ENCODE measurements at places on chromosomes 1 and 21. TPM values are rescaled to one million over a fixed set of nuclear protein-coding genes. Genes with fewer than 3 reads are reported as not detected.

The TDRD5 gene
- 3.9 TPM for total RNA-seq

The TNFRSF9 gene
- not detected for total RNA-seq

The SLC1A7 gene
- not detected for total RNA-seq

The LCE1E gene
- not detected for total RNA-seq

The FABP3 gene
- total RNA-seq = 7.9 TPM

The GBP6 gene
- total RNA-seq = 0.44 TPM

The LORICRIN gene
- not detected for total RNA-seq

The SORT1 gene
- total RNA-seq = 135 TPM

The AKT3 gene
- 49.6 TPM for total RNA-seq

The CTSK gene
- total RNA-seq = 590 TPM

The OR2L13 gene
- total RNA-seq = 0.33 TPM

The TTC39A gene
- 111 TPM for total RNA-seq

The CACNA1E gene
- total RNA-seq = not detected

The P3R3URF gene
- total RNA-seq = not detected

The KIF26B gene
- total RNA-seq = 1.0 TPM

The HCN3 gene
- 2.3 TPM for total RNA-seq

The RNU1-3 gene
- total RNA-seq = under 0.01 TPM

The SF3B4 gene
- 6.9 TPM for total RNA-seq

The HHAT gene
- total RNA-seq = 3.8 TPM

DNA sequence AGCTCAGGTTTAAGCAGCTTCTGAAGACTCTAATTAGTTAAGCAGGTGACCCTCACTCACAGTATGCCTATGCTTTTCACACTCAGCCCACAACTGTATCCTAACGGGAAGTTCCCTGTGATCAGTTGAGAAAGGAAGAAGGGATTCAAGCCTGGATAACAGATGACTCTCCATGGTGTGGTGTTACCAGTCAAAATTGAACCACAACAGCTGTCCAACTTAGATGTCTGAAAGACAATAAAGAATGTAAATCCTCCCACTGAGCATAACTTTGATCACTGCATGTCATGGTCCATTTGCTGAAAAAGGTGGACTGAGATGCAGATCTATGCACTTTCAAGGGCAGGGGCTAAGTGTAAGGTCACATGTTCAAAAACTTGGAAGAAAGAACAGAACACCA, 32.3 kb upstream of the DIPK1A start:
- no peak for DNase-seq
- H3K36me3 ChIP-seq = no peaks in the 10 kb centered on the region
- no peak overlapping the region for H3K27ac ChIP-seq

- DNase-seq = no peak
- H3K4me1 ChIP-seq = no peaks in the 10 kb centered on the region
- H3K27ac ChIP-seq = no peak overlapping the region
These were observed 122.9 kb upstream of the DAB1 start for GRCh38 chr1:57546549-57547330.

DNA sequence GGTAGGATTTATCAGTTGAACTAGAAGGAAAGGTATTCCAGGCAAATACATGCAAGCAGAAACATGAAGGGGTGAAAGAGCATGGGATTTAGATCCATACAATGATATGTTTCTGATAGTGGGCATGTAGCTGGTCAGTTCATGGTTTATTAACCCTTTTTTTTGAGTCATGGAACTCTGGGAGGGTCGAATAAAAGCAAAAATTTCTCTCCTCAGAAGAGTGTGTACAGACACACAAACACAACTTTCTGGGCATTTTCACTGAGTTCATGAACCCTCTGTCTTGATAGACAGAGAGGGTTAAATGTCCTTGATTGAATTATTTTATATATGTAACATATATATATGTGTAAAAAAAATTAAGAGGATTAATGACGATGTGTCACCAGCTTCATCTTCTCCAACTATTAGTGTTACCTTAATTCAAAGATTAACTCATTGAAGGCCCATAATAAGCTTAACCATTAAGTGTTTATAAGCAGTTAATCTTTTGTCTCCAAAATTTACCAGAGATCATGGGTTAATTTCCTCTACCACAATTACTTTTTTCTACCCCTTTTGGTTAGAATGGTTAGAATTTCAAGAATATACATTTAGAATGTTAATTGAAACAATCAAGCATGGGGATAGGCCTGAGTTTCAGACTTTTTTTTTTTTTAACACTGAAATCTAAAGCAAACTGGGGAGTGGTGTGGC, 4.6 kb downstream of the JUN start:
- H3K4me1 ChIP-seq = no peaks in the 10 kb centered on the region
- DNase-seq = no peak
- H3K27me3 ChIP-seq = no peaks in the 10 kb centered on the region

- H3K4me1 ChIP-seq = no peaks in the 10 kb centered on the region
- no peak for DNase-seq
- no peak overlapping the region for H3K4me3 ChIP-seq
- no peak overlapping the region for H3K27ac ChIP-seq
- no peaks in the 10 kb centered on the region for H3K27me3 ChIP-seq
These were observed 143.4 kb downstream of the ZZZ3 start for GRCh38 chr1:77538956-77539518.

DNA sequence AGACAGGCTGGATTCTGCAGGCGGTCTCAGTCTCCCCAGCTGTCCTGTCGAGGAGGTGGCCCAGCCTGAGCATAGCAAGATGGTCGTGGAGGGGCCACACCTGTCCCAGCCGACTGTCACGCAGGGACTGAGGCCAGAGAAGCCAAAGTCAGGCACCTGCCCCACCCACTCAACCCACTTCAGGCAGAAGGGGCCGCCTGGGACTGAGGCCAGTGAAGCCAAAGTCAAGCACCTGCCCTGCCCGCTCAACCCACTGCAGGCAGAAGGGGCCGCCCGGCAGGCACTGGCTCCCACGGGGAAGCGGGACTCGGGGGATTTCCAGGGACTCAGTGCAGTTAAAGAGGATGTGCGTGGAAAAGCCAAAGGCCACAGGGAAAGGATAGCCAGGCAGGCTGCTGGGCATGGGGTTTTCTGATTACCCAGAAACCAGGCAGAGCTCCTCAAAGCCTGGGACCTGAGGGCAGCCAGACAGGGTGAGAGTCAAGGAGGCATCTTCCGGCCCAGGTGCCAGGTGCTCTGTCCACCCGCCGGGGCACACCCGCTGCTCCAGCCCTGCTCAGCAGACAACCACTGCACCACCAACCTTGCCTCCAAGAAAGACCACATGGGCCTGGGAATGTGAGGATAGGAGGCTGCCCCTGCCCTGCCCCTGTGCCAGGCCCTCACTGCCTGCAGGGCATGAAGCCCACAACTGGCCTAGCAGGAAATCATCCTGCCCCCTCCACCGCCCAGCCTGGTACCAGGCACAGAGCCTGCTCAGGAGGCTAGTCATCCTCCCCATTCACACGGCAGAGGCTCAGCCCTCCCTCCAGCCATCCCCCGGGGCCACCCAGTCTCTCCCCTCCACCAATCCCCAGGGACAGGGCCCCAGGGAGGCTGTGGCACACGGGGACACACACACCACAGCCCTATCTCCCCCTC, 41.0 kb downstream of the MEGF6 start:
- H3K27me3 ChIP-seq = peaks cover 3% of the 10 kb centered on the region
- H3K4me1 ChIP-seq = no peaks in the 10 kb centered on the region
- H3K4me3 ChIP-seq = no peak overlapping the region
- no peak for DNase-seq

- H3K4me3 ChIP-seq = no peak overlapping the region
- no peaks in the 10 kb centered on the region for H3K36me3 ChIP-seq
- no peaks in the 10 kb centered on the region for H3K4me1 ChIP-seq
These were observed 123.1 kb downstream of the OLFM3 start for GRCh38 chr1:101873672-101874071.

GRCh38 chr1:98797506-98797905, 136.0 kb downstream of the SNX7 start:
- no peak for DNase-seq
- no peak overlapping the region for H3K27ac ChIP-seq
- no peak overlapping the region for H3K4me3 ChIP-seq
- no peaks in the 10 kb centered on the region for H3K36me3 ChIP-seq
- H3K27me3 ChIP-seq = no peaks in the 10 kb centered on the region

- DNase-seq = peak; percentile 77
- H3K27me3 ChIP-seq = no peaks in the 10 kb centered on the region
- H3K36me3 ChIP-seq = no peaks in the 10 kb centered on the region
- H3K4me1 ChIP-seq = peaks cover under 1% of the 10 kb centered on the region
- peak overlapping the region; percentile 79 for H3K27ac ChIP-seq
- H3K4me3 ChIP-seq = no peak overlapping the region
These were observed 34.6 kb downstream of the TGFBR3 start for GRCh38 chr1:91851130-91852010.

DNA sequence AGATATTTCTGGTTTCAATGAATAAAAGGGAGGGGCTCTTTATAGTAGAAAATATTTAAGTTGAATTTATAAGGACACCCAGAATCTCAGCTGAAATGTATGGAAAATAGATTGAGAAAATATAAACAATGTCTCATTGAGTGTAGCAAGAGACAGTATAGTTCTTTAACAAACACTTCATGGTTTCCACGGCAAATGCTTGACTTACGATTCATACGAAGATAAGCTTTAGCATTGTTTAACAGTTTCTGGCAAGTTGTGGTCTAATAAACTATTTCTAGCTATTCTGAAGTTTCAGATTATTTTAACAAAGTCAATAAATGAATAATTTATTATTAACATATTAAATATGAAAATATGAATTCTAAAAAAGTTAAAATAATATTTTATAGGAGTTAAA, 1419.4 kb downstream of the KCNT2 start:
- DNase-seq = no peak
- no peaks in the 10 kb centered on the region for H3K27me3 ChIP-seq
- H3K27ac ChIP-seq = no peak overlapping the region
- H3K36me3 ChIP-seq = no peaks in the 10 kb centered on the region

- no peaks in the 10 kb centered on the region for H3K4me1 ChIP-seq
- H3K36me3 ChIP-seq = no peaks in the 10 kb centered on the region
- no peak overlapping the region for H3K4me3 ChIP-seq
- DNase-seq = no peak
These were observed 40.8 kb upstream of the UTS2 start for GRCh38 chr1:7893529-7894180.

DNA sequence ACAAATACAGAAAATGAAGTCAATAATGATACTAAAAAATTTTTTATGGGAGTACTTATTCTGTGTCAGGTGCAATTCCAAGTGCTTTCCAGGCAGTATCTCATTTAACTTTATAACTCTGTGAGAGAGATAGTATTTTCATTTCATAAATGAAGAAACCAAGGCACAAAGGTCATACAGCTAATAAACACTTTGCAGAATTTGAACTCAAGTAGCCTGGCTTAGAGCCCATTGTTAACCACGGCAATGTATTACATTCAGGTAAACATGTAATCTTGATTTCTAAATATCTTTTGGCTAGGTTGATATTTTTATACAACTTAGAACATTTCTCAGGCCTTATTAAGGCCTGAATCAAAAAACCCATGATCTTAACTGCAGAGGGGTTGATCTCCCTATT, 28.9 kb upstream of the PKN2 start:
- DNase-seq = no peak
- no peaks in the 10 kb centered on the region for H3K4me1 ChIP-seq
- no peak overlapping the region for H3K27ac ChIP-seq
- no peak overlapping the region for H3K4me3 ChIP-seq
- H3K36me3 ChIP-seq = no peaks in the 10 kb centered on the region
- H3K27me3 ChIP-seq = no peaks in the 10 kb centered on the region

DNA sequence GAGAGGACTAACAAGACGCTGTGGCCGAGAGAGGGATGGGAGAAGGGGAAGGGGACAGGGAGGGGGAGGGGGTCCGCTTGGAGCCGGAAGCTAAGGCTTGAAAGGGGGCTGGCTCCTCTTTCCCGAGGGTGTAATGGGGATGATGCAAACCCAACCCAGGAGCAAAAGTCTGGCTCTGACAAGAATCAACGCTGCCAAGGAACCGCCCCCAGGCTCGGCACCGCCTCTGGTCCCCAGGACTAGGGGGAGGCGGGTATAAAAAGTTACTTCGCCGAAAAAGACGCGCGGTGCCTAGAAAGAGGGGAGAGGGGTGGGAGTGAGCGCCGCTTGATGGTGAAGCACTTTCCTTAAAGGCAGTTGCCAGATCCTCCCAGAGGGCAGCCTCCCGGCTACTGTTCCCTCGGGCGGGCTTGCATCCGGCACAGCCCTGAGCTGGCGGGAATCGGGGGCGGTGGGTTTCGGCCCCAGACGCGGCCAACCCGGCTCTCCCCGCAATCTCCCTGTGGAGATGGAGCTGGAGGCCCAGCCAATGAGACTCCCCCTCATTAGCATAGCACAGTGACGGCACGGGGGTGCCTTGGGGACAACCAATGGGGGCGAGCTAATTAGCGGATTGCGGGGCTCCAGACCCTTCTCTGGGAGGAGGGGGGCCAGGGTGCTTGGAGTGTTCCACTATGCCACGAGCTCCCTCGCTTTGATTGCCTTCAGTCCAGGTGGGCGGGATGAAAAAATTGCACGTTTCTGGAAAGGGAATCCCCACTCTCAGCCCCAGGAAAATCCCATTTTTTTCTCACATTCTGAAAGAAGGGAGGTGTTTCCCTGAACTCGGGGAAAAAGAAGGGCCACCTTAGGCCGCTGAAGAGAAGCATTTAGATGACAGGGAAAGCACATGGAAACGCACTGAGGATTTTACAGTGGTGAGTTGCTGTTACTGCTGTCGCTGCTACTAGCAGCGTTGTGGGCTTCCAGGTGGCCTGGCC, at the start of gene KCNT2:
Gene KCNT2 (minus strand): TSS at position 51 of the 980 bp plus-strand sequence. CDS start 131 bp downstream, outside the sequence.
- DNase-seq = no peak
- peak within 1 kb of the TSS; percentile 89 for H3K27ac ChIP-seq
- no peaks in the 10 kb centered on the region for H3K4me1 ChIP-seq
- no peaks in the 10 kb centered on the region for H3K36me3 ChIP-seq
- peak within 1 kb of the TSS; percentile 59 for H3K4me3 ChIP-seq

GRCh38 chr1:187641015-187641414, 812.3 kb downstream of the PLA2G4A start:
- no peak overlapping the region for H3K27ac ChIP-seq
- DNase-seq = no peak
- H3K27me3 ChIP-seq = no peaks in the 10 kb centered on the region
- H3K4me1 ChIP-seq = no peaks in the 10 kb centered on the region

GRCh38 chr21:45405271-45405818, 380 bp downstream of the COL18A1 start:
- H3K4me1 ChIP-seq = peaks cover 29% of the 10 kb centered on the region
- H3K27me3 ChIP-seq = no peaks in the 10 kb centered on the region
- H3K27ac ChIP-seq = peak overlapping the region; percentile 94
- no peaks in the 10 kb centered on the region for H3K36me3 ChIP-seq
- H3K4me3 ChIP-seq = peak overlapping the region; percentile 91
- no peak for DNase-seq

DNA sequence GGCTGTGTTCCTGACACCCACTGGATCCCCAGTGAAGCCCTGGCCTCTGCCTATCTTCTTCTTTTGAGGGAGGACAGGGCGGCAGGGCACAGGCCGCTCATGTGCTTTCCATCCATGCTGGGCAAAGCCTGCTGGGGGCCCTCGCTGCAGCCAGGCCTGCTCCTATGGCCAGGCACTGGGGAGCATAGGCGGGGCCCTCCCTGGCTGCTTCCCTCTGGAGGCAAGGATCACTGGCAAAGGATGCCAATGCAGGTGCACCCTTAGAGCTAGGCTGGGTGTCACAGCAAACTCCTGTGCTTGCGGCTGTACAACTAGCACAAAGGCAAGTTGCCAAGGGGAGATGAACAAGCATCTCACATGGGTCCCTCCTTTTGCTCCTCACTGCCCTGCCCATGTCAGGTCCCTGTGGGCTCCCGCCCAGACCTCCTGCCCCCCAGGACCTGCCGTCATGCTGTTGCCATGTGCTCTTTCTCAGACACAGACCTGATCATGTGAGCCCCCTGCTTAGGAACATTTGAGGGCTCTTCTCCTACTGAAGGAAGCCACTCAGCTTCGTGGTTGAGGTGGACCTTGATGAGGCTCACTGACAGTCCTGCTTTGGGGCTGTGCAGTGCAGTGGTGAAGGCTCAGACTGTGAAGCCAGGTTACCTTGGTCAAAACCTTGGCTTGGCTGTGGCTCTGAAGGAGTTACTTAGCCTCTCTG, 393.6 kb downstream of the PTPRU start:
- H3K27ac ChIP-seq = no peak overlapping the region
- no peaks in the 10 kb centered on the region for H3K27me3 ChIP-seq
- H3K4me1 ChIP-seq = no peaks in the 10 kb centered on the region
- no peak overlapping the region for H3K4me3 ChIP-seq
